ENCODE measurements at places on chromosomes 1 and 21.

GRCh38 chr21:46284077-46284644, 1.2 kb downstream of the MCM3AP start:
- DNase-seq, result no peak

DNA sequence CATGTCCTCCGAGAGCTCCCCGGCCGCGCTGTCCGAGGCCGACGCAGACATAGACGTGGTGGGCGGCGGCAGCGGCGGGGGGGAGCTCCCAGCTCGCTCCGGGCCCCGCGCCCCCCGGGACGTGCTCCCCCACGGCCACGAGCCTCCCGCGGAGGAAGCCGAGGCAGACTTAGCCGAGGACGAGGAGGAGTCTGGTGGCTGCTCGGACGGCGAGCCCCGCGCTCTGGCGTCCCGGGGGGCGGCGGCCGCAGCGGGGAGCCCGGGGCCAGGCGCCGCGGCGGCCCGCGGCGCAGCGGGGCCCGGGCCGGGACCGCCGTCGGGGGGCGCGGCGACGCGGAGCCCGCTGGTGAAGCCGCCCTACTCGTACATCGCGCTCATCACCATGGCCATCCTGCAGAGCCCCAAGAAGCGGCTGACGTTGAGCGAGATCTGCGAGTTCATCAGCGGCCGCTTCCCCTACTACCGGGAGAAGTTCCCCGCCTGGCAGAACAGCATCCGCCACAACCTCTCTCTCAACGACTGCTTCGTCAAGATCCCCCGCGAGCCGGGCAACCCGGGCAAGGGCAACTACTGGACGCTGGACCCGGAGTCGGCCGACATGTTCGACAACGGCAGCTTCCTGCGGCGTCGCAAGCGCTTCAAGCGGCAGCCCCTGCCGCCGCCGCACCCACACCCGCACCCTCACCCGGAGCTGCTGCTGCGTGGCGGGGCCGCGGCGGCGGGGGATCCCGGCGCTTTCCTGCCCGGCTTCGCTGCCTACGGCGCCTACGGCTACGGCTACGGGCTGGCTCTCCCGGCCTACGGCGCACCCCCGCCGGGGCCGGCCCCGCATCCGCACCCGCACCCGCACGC, 547 bp downstream of the FOXD2 start:
- no peak for DNase-seq

GRCh38 chr21:36396325-36396724, 11.1 kb downstream of the CHAF1B start:
- DNase-seq, result no peak

GRCh38 chr1:155241069-155241679, 14.1 kb downstream of the ENTREP3 start:
- no peak for DNase-seq

DNA sequence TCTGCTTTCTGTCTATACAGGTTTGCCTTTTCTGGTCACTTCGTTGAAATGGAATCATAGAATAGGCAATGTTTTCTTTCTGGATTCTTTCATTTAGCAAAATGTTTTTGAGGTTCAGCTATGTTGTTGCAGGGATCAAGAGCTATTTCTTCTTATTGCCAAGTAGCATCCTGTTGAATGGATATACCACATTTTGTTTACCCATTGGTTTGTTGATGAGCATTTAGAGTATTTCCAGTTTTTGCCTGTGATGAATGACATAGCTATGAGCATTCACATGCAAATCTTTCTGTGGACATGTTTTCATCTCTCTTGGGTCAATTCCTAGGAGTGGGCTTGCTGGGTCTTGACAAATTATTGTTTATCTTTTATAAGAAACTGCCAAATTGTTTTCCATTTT, 115.5 kb downstream of the ACTL8 start:
- no peak for DNase-seq

DNA sequence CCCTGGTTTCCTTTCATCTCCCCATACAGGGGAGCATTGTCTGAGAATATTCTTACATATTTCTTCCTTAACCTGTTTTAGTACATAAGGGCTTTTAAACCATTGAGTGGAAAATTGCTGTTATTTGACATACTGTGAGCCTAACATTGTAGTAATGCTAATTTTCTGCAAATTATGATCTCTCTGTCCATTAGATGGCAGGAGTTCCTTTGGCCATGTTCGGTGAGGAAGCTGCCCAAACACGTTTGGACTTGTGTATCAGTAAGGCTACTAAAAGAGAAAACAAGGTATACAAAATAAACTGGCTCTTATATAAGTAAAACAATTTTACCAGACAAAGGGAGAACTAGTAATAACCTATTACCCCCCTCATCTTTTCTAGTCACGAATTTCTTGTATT, 29.2 kb downstream of the CDC7 start:
- no peak for DNase-seq

- DNase-seq, result no peak
These were observed 75.2 kb upstream of the ZC3H12A start for GRCh38 chr1:37399205-37399604.

DNA sequence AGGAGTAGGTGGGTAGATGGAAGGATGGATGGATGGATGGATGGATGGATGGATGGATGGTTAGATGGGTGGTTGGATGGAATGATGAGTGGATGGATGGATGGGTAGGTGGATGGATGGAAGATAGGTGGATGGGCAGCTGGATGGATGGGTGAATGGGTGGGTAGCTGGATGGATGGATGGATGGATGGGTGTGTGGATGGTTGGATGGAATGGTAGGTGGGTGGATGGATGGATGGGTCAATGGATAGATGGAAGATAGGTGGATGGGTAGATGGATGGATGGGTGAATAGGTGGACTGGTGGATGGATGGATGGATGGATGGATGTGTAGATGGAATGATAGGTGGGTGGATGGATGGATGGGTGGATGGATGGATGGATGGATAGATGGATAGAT, 164.0 kb upstream of the VAMP3 start:
- DNase-seq, result no peak

DNA sequence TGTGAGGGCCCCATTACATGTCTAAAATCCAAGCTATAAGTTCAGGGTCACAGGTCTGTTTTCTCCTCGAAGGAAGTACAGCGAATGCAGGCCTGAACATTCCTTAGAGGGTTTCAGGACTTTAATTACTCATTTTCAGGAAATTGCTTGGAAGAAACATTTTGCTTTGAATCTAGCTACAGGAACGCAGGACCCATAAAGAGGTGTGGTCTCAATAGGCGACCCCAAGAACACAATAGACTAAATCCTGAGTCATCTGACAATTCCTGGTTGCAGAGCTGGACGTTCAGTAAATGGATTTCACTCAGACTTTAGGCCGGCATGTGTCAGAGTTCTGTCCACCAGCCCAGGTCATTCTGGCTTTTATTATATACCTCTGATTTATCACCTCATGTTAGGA, 1.0 kb upstream of the ERG start:
- no peak for DNase-seq

DNA sequence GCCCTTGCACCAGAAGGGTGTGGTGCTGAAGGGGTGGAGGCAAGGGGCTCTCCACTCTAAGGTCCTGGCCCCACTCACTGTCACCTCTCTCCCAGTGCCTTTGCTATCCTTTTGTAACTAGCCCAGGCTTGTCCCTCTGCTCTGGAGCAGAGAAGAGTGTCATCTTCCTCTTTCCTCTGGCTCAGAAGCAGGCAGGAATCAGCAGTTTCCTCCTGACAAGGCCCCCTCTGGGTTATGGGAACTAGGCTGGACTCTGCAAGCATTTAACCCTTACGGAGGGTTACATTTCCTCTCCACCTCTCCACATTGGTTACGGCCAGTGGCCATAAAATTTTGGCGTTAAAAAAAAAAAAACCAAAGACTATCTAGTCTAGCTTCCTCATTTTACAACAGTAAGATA, 30.4 kb downstream of the PLXNA2 start:
- DNase-seq, result no peak

DNA sequence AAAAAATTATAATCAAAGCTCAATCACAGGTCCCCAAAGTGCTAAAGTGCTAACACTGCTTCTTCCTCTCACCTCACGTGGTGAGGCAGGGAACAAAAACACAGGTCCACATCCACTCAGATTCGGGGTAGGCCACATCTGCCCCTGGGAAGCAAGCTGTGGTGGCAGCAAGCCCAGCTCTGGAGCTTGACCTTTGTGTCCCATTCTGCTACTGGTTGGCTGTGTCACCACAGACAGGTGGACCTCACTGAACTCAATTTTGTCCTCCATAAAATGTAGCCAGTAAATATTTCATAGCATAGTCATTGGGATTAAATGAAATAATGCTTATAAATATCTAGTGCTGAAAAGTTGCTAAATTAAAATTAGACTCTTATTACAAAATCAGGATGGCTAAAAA, 8.5 kb downstream of the AZIN2 start:
- no peak for DNase-seq

GRCh38 chr1:72284084-72284347, 1.7 kb upstream of the NEGR1 start:
- no peak for DNase-seq

DNA sequence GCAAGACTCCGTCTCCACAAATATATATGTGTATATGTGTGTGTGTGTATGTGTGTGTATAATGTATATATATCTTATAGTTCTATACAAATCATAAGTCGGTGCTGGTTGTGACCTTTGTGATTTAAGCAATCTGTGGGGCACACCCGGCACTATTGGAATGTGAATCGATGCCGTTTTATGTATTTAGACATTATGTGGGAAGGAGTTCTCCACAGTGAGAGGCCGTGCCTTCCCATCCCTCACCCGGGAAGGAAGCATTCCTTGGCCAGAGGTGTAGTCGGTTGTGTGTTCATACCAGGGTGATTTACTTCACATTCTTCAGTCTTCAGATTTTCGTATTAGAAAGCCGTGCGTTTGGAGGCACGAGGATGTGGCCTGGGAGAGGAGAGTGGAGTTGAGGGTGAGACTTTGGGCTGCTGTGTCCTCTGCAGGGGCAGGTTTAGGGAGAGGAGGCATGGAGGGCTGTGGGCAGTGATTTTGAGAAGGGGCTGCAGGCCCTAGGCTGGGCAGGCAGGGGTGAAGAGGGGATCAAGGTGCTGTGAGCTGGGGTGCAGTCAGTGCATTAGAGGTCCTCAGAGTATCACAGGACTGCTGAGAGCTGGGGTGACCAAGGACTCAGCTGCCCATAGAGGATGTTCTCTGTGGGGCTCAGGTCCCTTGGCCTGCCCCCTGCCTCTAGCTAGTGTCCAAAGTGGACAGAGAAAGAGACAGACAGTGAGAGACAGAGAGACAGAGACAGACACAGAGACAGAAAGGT, 57.7 kb downstream of the TRIM11 start:
- DNase-seq, result no peak

DNA sequence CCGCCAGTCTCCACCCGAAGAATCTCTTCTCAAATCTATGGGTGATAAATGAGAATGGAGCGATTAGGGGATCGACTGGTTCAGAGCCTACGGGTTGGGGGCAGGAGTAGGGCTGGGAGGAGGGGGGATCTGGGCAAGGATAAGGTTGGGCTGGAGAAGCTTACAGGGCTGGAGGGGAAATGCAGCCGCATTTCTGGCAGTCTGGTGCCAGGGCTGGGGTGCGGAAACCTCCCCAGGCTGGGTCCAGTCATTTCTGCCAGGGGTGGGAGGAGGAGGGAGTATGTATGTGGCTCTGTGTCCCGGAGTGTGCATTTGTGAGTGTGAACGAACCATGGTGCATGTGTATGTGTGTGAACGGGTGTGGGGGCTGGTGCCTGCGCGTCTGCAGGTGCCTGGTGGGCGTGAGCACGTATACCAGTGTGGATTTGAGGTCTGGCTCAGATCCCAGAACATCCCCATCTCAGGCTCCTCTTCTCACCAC, 10.2 kb downstream of the C1orf216 start:
- DNase-seq, result no peak

DNA sequence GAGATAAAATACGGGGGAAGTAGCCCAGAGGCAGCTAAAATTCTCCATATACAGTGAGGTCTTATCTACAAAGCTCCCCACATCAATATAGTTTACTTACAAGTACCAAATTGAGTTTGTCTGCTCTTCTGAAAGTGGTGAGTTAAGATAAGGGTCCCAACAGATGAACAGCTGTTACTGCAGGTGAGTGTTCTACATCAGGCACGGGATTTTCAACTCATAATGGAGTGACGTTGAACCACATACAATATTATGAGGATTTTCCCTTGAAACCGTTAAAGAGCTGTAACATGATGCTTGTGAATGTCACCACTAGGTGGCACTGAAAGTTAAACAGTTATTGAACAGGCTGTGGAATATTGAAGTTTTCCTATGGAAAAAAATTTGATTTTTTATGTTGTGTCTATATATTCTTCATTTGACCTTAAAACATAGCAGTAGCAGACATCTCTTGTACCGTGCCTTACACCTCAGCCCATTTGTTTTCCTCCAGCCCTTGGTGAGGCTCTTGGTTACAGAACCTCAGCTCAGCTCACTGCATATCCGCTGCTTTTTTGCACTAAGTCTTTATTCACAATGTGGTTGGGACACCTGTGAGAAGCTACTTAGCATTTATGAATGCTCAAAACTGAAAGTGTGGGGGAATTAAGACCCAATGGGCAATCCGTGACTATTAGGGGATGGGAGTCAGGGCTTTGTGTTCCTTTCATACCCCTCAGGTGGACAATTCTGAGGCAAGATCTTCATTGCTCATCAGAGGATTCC, 23.2 kb downstream of the CD1D start:
- DNase-seq, result no peak

- no peak for DNase-seq
These were observed 15.8 kb downstream of the MYOM3 start for GRCh38 chr1:24096009-24096738.

GRCh38 chr1:81435175-81435574, 365.6 kb upstream of the ADGRL2 start:
- no peak for DNase-seq

DNA sequence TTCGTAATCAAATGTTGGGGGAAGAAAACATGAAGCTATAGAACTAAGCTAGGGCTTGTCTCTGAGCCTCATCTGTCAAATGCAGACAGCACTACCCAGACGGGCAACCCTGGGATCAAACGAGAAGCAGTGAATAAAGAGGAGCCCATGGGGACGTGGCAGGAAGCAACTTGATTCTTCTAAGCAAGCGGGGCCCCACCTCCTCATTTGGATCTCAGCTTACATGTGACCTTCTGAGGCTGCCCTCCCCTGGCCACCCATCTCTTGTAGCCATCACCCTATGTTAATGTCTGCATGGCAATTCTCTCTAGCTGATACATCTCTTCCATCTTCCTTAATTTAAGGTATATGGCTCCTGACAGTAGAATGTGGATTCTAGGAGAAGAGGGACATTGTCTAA, 171.3 kb downstream of the IGSF21 start:
- DNase-seq, result no peak
